Posterior cingulate gyrus (tissue), 11 donors: ENCODE measurements at places on chromosomes 5 and 9.

- DNase-seq = no peak
Measured at GRCh38 chr9:114311571-114312512, 11.1 kb upstream of the ORM1 start.

DNA sequence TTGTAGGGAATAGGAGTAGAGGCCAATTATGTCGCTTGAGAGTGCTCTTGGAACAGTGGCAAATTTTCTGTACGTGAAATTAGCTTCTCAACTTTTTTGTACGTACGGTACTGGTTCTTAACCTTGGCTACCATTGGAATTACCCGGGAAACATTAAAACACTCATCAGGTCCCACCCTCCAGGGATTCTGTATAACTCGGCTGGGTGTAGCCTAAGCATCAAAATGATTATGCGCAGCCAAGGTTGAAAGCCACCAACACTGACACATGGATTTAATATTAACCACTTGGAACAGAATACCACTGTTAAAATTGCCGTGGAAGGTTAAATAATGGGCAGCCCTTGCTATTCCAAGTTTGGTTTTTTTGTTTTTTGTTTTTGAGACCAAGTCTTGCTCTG is 17.4 kb downstream of the DNAJA1 start:
- no peak for DNase-seq

DNA sequence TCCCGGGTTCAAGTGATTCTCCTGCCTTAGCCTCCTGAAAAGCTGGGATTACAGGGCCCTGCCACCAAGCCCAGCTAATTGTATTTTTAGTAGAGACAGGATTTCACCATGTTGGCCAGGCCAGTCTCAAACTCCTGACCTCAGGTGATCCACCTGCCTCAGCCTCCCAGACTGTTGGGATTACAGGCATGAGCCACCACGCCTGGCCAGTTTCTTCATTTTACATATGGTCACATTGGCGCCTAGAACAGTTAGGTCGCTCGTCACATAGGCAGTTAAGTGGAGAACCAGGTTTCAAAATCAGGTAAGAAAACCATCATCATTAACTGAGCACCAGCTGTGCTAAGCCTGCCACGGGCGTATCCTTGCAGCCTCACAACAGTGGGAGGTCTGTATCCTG is 36.1 kb downstream of the OLFML2A start:
- DNase-seq = no peak

DNA sequence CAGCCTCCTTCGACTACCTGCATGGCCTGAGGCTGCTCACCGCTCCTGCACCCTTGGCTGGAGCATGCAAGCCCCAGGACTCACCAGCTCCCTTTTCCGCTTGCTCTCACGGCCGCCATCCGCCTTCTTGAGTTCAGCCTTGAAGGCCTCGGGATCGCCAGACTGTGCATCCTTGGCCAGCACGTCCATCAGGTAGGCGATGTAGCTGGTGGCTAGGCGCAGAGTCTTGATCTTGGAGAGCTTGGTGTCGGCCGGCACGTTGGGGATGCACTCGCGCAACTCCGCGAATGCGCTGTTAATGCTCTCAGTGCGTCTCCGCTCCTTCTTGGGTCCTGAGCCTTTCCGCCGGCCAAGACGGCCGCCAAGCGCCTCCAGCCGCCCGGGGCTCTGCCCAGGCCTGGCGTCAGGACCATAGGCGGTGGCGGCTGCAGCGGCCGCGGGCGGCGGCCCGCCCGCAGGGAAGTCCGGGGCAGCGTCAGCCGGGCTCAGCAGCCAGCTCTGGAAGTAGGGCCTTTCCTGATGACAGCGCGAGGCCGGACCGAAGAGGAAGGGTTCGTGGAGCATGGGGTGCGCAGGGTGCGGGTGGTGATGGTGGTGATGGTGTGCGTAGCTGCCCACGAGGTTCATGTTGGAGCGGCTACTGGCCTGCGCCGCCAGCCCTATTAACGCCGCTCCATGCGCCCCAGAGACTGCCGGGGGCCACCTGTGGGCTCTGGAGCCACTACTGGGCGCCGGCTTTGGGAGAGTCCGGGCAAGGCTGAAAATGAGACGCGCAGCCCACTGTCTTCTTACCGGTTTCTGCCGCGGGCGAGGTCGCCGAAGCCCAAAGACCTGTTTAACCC is 424 bp downstream of the HAND1 start:
- no peak for DNase-seq

- DNase-seq = no peak
Measured at GRCh38 chr9:81245254-81245956, 443.9 kb downstream of the TLE1 start.
